ENCODE measurements at places on chromosomes 2 and 18.

DNA sequence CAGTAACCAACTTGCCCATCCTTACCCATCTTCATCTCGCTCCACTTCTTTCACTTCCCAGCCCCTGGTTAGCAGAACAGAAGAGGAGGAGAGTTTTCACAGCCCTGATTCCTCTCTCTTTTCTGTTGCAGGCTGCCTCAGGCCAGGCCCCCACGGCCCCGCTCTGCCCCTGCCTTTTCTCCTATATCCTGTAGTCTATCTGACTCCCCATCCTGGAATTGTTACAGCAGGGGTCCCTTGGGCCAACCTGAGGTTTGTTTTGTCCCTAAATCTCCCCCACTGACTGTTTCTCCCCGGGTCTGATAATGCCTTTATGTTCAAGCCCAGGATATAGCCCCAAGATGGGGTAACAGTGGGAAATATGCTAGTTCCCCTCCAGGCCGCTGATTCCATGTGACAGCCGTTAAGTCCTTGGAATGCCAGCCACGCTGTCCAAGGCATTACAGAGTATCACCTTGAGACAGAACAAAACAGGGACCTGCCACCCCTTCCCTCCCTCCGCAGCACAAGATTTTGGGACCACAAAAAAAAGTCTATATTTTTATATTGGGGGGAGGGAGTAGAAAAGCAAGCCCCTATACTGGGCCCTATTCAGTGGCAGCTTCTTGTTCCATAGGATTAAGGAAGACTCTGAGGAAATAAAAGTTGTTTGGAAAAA lies 1.4 kb downstream of the OST4 start:
- no peak for DNase-seq

- DNase-seq, result no peak
Observed at GRCh38 chr2:595831-596592, 81.2 kb downstream of the TMEM18 start.

- no peak for DNase-seq
Observed at GRCh38 chr2:196747400-196747799, 52.1 kb downstream of the GTF3C3 start.

DNA sequence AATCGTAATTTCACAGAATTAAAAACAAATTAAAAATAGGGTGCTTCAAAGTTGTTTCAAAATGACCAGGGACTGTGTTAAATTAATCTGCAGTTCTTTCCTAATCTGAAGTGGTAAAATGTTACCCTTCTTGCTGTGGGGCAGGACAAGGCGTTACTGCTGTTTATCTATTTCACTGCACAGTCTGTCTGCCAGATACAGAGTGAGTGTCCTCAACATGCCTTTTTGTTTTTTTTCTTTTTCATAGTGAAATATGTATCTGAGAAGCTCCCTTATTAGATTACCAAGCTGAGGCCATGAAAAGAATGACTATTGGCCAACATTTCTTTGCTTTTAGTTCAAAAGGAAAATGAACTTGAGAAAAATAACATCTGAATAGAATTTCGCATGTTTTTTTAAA lies 38.0 kb downstream of the KCTD1 start:
- no peak for DNase-seq

DNA sequence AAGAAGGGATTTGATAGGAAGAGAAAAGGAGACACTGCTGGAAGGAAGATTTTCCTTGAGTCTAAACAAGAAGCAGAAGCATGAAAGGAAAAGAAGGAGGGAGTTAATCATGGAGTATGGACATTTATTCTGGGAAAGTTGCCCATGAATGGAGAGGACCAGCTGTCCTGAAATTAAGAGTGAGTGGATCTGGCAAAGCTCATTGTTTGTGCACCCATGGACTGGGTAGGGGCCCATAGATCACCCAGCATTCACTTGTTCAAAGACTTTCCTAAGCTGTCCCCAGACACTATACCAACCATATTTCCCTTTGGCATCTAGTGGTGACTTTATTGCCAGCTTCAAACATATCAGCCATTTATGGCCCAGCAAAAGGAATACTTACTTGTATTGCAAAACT lies 422.7 kb downstream of the FBXO15 start:
- DNase-seq, result no peak

DNA sequence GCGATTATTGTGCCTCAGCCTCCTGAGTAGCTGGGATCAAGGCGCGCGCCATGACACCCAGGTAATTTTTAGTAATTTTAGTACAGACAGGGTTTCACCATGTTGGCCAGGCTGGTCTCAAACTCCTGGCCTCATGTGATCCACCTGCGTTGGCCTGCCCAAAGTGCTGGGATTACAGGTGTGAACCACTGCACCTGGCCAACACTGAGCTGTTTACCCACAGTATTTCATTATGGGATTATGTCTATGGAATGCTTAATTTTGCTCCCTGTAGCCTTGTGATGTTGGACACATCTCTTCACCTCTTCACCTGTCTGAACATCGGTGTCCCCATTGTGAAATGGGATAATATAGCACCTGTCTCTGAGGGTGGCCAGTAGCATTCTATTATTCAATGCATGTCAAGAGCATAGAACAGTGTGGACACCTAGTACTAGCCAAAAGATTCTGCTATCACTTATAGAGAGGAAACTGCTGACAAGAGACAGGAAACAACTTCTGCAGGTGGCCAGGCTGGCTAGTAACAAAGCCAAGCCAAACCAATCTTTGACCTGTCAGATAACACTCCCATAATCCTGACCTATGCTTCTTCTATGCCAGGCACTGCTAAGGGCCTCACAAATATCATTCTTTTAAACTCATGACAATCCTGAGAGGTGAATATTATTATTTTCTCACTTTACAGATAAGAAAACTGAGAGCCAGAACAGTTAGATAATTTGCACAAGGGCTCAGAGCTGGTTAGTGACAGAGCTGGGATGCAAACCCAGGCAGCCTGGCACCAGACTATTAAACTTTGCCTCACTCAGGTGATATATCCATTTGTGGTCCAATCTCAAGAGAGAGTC lies 29.4 kb upstream of the REEP1 start:
- DNase-seq, result no peak

DNA sequence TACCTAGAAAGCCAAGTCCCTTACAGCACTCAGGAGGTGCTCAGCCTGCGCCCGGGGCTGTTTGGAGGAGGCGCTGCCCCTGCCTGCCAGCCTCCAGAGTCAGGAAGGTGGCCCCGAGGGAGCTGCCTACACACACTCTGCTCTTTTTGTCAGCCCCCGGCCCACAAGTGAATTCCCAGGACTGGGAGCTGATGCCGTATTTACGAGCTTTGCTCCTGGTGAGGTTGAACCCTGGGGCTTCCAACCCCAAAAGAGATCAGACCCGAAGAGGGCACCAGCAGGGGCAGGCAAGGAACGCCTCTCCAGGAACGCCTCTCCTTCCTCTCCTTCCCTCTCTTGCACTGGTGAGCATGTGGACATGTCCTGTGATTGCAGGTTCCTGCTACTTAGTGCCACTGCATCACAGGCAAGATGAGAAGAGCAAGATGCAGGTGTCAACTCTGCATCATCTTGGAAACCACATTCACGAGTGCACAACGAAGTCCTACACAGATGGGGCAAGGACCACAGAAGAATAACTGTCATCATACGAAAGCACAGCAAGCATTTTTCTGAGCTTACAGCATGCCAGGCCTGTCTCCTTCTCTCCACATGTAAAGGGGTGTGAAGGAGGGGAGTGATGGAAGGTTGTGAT lies 126.7 kb downstream of the NDUFA10 start:
- DNase-seq, result no peak

- no peak for DNase-seq
Observed at GRCh38 chr18:36635414-36636096, 193.2 kb downstream of the TPGS2 start.

GRCh38 chr2:148479398-148479797 lies 165.2 kb upstream of the EPC2 start:
- no peak for DNase-seq

GRCh38 chr2:120522151-120522751 lies 176.3 kb downstream of the INHBB start:
- no peak for DNase-seq

GRCh38 chr18:11324956-11325882 lies 175.8 kb upstream of the PIEZO2 start:
- DNase-seq, result no peak

DNA sequence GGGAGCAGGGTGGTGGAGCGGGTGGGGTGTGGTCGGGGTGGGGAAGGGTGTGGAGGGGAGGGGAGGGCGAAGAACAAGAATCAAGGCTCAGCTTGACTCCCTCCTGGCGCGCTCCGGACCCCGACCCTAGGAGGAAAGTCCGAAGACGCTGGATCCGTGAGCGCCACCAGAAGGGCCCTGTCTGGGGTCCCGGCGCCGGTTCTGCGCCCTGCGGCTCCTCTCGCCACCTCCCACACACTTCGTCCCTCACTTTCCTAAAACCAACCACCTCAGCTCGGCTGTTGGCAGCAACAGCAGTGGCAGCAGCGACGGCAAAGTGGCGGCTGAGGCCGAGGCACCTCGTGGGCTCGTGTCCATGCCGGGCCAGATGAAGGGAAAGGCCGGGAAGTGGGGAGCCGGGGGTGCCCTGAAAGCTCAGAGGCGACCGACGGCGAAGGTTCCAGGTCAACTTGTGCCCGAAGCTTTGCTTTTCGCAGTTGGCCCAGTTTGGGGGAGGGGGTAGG lies 2.1 kb downstream of the KLHL14 start:
- no peak for DNase-seq

- no peak for DNase-seq
Observed at GRCh38 chr2:53994818-53995808, 24.3 kb upstream of the PSME4 start.

- DNase-seq, result no peak
Observed at GRCh38 chr2:238422285-238422684, 4.4 kb upstream of the ASB1 start.

DNA sequence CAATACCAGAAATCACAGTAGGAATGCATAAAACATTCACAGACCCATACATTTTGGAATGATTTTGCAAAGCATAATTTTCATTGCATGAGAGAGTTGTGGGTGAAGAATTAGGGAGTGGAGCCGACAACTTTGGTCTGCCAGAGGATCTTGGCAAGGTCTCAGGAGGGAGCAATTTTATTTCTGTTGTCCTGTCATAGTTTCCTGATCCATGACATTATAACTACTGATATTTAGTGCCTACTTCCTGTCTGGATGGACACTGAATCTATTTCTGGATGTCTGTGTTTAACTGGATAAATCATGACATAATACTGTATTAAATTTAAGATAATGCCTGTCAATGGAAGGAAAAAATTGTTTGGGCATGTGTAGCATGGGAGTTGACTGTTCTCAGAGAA lies 2.4 kb downstream of the ITGA4 start:
- DNase-seq, result no peak

DNA sequence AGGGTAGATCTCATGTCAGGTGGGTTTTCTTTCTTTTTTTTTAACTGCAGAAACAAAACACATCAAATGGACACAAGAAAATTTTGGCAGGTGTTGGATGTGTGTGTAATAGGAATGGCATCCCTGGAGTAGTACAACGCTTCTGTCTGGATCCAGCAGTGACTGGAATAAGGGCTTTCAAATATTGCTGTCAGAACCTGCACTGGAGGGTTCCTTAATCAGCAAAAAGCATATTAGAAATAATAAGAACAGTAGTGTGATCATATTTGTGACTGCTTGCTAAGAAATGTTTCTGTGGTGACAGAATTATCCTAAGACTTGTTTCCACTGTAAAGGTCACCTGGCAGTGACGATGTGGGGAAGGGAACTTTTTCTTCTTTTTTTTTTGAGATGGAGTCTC lies 30.8 kb downstream of the CREG2 start:
- no peak for DNase-seq

DNA sequence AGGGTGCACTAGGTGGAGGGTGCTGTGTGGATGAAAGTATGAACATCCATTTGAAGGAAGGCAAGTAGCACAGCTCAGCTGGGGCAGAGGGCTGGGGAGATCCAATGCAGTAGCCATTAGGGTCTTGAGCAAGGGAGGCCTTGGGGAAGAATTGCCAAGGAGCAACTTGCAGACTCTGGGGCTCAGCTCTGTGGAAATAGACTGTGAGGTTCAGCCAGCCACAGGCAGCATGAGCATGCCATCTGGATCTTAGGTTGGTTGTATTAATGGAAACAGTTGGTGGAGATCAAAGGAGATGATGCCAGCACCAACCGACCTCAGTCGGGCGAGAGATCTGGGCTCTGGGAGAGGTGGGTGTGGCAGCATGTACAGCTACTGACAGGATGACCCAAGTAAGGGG lies 5.6 kb downstream of the ZAP70 start:
- DNase-seq, result no peak

GRCh38 chr2:183597841-183598240 lies 473.6 kb downstream of the NUP35 start:
- DNase-seq, result no peak

- DNase-seq, result no peak
Observed at GRCh38 chr2:152405206-152406118, 70.5 kb downstream of the FMNL2 start.

GRCh38 chr2:109257653-109258052 lies 128.6 kb downstream of the SH3RF3 start:
- DNase-seq, result no peak

GRCh38 chr2:210224941-210225672 lies at the start of gene ACADL:
Gene ACADL, minus strand, starts transcription at chr2:210225447. Its CDS starts 184 bp downstream, at chr2:210225263.
- no peak for DNase-seq

- no peak for DNase-seq
Observed at GRCh38 chr2:63056107-63057050, 5.7 kb downstream of the OTX1 start.

DNA sequence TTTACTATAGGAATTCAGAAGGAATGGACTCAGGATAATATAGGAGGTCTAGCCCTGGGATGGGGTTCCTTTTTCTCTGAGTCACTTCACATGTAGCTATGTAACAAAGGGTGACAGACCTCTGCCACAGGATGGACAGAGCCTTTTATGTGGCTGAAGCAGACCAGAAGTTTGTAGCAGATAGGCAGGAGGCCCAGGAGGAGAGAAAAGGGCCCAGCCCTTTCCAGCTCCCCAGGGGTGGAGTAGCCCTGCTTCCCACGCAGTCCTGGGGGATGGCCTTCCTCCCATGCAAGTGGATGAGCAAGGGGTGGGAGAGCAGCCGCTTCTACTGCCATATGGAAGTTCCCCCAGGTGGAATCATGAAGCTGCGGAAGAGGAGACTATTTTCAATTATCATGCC lies 40.3 kb downstream of the ARMC9 start:
- no peak for DNase-seq

DNA sequence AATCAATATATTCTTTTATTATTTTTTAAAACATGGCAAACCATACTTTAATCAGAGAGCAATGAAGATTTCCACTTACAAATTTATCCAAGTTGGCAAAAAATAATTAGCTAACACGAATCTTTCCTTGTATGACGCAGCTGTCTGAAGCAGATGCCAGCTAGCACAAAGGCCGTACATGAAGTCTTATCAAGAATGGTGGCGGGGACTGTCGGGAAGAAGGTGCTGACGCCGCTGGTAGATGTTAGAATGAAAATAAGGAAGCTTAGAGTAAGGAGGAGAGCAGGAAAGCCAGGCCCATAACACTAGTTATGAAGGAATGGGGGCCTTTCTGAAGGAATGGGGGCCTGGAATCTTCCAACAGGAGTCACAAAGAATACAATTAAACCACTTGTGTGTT lies 96.7 kb downstream of the ZNF516 start:
- no peak for DNase-seq

Measured in stimulated activated CD4-positive, alpha-beta T cell treated with anti-CD3 and anti-CD28 coated beads, Interleukin-12 subunit alpha, Interleukin-12 subunit beta, amount 100 ng/mL, for 48 hours (primary cell).